ENCODE measurements at places on chromosomes 16 and 17.

- DNase-seq, result no peak
These were observed 67.7 kb downstream of the CYLD start for GRCh38 chr16:50809561-50809960.

DNA sequence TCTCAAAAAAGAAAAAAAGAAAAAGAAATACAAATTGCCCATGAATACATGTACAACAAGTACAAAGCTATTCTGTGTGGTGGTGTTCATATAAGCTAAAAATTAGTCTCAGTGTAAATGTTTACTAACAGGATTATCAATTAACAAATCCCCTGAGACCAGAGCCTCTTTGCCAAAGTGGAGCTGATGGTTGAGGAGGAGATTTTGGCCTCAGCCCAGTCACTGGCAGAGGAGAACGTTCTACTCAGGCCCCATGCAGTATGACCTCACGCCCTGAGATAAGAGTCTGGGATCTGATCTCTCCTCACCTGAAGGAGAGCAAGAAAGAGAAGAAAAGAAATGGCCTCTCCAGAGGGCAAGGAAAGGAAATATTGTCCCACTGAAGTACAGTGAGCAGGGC lies 35.5 kb upstream of the NOL11 start:
- no peak for DNase-seq

GRCh38 chr17:34451313-34451712 lies 88.3 kb upstream of the CCL1 start:
- DNase-seq, result no peak

DNA sequence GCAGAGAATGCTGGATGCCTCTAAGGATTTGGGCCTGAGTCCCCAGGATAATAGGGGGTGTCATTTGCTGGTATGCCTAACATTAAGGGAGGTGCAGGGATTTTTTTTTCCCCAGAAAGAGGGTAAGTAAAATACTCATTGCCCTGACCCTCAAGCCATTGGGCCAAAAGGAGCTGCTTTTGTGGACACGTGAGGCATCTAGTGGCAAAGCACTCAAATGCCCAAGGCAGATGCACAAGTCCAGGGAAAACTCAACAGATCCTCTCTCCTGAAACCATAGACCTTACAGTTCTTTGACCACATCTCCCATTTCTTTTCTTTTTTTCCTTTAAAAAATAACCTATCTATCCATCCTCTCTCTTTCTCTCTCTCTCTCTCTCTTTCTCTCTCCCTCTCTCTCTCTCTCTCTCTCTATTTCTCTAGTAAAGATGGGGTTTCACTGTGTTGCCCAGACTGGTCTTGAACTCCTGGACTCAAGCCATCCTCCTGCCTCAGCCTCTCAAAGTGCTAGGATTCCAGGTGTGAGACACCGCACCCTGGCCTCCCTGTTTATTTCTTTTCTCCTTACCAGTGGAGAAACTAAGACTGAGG lies 11.8 kb downstream of the IRX5 start:
- no peak for DNase-seq

- DNase-seq, result no peak
These were observed 148.6 kb upstream of the IRX6 start for GRCh38 chr16:55175389-55175788.

GRCh38 chr16:4358831-4359561 lies 7.9 kb upstream of the PAM16 start:
- DNase-seq, result no peak

DNA sequence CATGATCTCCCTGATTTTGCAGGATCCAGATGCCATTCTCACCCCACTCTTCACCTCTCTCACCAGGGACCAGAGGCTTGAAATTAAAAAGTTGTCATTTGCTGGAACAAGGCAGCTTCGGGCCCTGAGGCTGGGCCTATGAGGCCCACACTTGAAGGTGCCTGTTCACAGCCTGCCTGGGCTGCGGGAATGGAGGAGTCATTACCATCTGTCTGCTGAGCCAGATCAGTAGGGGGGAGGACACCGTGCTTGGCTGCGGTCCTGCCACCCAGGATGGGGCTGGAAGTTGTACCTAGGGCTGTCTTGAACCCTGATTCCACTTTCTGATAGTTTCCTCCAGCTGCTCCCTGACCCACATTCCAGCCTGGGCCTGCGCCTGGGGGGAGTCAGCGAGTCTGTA lies 208.3 kb upstream of the N4BP1 start:
- no peak for DNase-seq

DNA sequence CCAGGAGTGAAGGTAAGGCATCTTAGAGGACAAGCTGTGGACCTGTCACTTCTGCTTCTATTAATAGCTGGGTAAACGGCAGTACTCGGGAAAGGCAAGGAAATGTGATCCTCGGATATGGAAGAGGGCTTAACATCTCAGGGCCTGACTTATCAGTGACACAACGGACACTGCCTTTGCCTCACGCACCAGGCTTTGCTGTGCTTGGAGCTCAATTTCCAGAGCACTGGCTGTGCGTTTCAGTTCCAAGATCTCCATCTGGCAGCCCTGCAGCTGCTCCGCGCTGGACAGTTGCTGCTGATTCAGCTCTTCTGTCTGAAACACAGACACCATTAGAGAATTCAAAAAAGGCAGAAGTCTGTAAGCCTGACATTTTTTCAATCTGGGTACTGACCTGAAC lies 3.5 kb downstream of the KRT40 start:
- DNase-seq, result no peak

DNA sequence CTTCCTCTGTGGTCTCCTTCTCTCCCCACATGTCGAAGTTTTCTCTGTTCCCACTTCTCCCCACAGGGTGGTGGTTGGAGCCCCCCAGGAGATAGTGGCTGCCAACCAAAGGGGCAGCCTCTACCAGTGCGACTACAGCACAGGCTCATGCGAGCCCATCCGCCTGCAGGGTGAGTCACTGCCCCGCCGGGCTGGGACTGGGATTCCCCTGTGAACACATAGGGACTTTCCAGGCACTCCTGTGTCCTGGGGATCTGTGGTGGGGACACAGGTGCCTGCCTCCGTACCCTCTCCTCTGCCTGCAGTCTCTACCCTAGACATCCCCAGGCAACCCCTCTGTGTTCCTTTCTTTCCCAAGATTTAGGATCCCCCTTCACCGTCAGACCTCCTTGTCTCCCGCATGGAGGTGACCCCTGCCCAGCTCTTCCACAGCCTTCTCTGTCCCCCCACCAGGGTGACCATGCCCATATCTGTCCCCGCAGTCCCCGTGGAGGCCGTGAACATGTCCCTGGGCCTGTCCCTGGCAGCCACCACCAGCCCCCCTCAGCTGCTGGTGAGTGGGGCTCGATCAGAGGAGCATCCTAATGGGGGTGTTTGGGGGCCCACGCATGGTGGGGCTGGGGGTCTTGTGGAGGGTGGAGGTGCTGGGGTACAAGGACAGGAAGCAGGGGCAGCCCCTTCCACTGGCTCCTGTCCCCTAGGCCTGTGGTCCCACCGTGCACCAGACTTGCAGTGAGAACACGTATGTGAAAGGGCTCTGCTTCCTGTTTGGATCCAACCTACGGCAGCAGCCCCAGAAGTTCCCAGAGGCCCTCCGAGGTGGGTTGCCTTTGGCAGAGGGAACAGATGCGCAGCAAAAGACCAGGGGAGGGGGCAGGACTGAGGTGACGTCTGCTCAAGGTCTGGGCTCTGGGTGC lies 5.8 kb downstream of the ITGAM start:
- DNase-seq, result no peak

GRCh38 chr16:10981697-10982216 lies 37.4 kb downstream of the CLEC16A start:
- DNase-seq, result no peak

DNA sequence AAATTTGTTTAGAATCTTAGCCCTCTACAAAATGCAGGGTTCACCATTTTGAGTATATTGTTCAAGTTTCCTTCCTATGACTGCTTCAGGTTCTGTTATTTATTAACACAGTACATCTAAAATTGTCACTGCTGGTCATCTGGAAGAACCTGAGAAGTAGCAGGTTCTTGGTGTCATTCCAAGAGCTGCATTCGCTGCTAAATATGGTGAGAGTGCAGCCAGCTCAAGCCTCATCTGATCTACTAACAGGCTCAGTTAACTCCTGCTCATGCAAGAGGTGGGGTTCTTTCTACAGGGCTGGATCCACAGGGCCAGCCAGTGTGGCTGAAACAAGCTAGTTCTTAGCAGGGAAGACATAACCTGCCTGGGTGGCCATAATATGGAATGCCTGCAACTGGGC lies 1946.1 kb downstream of the TP53TG3F start:
- no peak for DNase-seq

GRCh38 chr17:13302419-13302818 lies 284.6 kb upstream of the ELAC2 start:
- DNase-seq, result no peak

DNA sequence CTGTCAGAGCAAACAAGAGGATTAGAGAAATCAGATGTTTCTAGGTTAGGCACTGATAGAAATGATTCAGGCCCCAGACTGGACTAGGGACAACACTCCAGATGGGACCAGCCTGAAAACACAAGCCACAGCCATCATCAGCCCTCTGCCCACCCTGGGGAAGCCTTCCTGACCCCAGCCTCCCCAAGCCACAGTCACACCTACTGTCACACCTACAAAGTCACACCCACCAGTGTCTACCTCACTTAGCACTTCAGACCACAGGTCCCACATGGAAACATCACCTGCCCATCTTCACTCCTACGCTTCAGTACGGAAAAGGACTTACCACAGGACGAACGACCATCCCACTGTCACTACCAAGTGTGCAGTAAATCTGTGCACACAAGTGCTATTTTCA lies 197.9 kb downstream of the ZFHX3 start:
- no peak for DNase-seq

DNA sequence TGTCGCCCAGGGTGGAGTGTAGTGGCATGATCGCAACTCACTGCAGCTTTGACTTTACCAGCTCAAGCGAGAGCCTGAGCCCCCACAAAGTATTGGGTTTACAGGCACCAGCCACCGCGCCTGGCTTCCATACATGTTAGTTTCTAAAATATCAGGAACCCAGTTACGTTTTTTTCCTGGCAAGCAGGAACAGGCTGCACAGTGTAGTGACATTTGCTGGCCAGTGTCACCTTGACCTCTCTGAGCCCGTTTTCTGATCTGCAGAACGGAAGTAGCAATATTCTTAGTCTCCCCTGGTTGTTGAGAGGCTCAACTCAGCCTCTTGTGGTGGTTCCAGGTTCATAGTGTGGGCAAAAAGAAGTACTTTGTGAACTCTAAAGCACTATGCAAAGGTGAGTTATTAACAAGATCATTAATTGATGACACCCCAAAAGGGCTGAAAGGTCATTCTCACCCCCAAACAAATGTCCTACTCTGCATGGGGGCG lies 15.6 kb downstream of the IGF2BP1 start:
- no peak for DNase-seq

DNA sequence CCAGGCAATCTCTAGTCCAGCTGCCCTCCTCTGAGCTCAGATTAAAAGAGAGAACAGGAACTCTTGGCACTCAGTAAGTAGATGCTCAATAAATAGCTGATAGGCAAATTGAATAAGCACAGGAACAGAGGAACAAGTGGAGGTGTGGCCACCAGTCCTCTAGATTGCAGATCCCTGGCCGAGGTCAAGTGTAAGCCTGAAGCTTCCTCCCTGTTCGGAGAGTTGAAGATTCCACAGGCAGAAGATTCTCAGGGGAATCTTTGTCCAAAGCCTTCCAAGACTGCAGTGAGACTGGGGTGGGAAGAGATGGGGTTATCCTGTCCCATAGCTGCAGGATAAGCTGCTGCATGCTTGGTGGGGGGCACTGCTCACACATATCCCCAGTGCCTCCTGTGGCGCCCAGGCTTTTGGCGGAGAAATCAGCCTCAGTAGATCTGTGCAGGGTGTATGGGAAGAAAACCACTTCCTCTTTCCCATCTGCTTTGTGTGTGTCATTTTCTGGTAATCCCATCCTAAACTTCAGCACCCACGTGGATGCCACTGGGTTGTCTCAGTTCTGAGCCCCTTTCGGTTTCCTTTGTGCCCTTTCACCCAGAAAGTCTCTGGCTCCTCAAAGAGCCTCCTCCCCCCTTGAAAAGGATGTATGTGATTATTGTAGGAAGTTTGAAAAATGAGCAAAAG lies 12.1 kb downstream of the CD300A start:
- no peak for DNase-seq

DNA sequence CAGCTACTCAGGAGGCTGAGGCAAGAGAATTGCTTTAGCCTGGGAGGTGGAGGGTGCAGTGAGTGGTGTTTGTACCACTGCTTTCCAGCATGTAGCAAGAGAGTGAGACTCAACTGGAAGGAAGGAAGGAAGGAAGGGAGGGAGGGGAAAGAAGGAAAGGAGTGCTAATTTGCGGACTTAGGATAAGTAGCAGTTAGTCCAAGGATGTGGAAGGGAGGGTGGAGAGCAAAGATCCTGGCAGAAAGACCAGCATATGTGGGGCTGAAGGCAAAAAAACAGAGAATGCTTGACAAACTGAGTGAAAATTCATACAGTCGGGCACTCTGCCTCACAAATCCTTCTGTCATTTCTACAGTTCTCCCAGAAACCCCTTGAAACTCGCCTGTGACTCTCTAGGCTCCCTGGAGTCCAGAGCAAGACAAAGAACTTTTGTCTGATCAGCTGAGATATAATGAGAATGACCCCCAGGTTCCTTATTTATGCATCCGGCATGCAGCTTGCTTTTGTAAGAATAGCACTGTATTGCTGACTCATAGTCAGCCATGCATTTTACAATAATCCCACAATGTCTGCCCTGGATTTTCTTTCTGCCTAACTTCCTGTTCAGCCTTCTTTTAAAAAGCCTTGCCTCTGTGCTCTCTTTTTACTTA lies 31.5 kb downstream of the CDK5RAP3 start:
- no peak for DNase-seq

DNA sequence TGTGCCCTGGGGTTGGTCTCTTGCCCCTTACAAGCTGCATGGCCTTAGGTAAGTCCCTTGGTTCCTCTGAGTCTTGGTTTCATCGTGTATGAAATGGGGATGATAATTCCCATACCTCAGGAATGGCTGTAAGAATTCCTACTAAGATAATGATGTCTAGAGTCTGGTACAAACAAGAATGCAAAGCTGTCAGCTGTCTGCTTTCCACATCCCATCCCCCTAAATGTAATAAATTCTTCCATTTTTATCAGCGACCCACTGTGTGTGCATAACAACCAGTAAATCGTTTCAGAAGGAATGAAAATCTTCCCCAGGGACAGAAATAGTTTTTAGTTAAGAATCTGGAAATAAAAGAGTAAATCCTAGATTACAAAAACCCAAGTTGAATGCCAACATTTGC lies 95.4 kb downstream of the CPPED1 start:
- no peak for DNase-seq

DNA sequence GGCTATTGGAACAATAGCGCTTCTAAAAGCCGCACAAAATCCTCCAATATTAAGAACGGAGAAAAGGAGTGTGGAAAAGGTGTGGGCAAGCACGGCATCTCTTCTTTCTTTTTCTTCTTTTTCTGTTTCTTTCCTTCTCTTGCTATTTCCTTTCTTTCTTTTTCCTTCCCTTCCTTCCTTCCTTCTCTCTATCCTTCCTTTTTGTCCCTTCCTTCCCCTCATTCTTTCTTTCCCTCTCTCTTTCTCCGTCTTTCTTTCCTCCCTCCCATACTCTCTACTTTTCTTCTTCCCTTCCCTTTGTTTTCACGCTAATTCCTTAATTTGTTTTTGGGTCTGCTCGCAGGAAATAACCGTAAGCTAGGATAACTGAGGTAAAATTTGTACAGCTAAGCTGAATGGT lies 478.2 kb downstream of the MAF start:
- DNase-seq, result no peak

GRCh38 chr16:85391175-85391707 lies 221.9 kb upstream of the GSE1 start:
- no peak for DNase-seq
